ENCODE measurements at places on chromosomes 5 and 9.

- no peak for DNase-seq
Observed at GRCh38 chr5:124706729-124707361, 39.6 kb downstream of the ZNF608 start.

GRCh38 chr9:122337556-122337929, 33.3 kb upstream of the PTGS1 start:
- no peak for DNase-seq

DNA sequence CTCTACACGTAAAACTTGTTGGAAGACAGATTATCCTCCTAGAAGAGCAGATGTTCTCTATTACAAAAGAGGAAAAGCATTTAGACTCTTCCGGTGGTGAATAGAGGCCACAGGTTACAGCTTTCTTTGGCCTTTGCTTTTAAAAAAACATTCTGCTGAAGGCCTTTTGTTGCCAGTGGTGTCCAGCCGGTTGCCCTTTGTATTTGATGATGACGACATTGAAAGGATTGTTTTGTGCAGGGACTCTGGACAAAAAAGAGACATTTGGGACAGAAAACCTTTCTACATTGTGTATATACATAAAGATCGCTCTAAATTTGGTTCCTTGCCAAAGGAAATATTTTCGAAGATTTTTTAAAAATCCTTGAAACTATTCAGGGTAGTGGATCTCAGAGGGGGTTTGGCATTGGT, 180.3 kb downstream of the C9orf152 start:
- DNase-seq: no peak

- DNase-seq: no peak
Observed at GRCh38 chr5:121870489-121870888, 18.8 kb downstream of the FTMT start.

- DNase-seq: no peak
Observed at GRCh38 chr9:757246-757881, 84.1 kb upstream of the DMRT1 start.

GRCh38 chr9:522658-523057, 308.0 kb downstream of the DOCK8 start:
- DNase-seq: no peak

GRCh38 chr5:149224282-149224681, 47.4 kb upstream of the AFAP1L1 start:
- DNase-seq: no peak

DNA sequence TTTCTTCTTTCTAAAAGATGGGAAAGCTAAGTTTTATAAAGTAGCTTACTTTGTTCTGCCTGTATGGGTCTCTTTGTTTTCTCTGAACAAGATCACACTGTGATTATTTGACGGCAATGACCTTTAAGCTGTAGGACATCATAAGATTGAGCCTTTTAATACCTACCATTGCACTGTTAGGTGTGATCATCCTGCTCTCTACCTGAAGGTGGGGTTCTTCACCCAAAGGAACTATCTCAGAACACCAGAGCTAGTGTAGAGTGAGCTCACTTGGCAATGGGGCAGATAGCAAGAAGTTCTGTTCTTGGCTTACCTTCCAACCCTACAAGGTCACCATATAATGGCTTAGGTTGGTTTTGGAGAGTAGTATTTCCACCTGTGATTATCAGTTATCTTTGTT, 200.2 kb downstream of the SPATA31D1 start:
- DNase-seq: no peak

DNA sequence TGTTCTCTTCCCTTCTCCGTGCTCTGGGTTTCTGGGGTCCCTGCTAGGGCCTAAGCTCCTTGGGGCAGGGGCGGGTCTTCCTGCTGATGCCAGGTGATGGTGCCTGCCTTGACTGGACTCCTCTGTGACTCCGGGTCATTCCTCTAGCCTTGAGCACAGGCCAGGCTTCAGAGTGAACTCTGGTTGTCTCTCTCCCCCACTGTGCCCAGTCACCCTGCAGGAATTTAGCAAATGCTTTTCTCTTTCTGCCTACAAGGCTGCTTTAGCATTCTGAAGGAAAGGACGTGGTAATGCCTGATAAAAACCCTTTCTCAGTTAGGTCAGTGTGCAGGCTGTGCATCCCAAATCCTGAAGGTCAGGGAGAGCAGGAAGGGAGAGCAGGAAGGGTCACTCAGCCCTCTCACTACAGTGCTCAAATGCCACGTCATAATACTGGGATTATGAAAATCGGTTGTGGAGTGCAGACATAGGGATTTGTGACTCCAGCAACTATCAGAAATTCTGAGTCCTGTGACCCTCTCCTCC, 2.7 kb downstream of the CXCL14 start:
- no peak for DNase-seq
